ENCODE measurements at places on chromosomes 6 and 20. TPM values are rescaled to one million over a fixed set of nuclear protein-coding genes. Genes with fewer than 3 reads are reported as not detected.
A peak's percentile ranks its signal among the peaks of the same experiment; 100 is the strongest.

Gene MYLIP
- total RNA-seq, result 30.1 TPM

DNA sequence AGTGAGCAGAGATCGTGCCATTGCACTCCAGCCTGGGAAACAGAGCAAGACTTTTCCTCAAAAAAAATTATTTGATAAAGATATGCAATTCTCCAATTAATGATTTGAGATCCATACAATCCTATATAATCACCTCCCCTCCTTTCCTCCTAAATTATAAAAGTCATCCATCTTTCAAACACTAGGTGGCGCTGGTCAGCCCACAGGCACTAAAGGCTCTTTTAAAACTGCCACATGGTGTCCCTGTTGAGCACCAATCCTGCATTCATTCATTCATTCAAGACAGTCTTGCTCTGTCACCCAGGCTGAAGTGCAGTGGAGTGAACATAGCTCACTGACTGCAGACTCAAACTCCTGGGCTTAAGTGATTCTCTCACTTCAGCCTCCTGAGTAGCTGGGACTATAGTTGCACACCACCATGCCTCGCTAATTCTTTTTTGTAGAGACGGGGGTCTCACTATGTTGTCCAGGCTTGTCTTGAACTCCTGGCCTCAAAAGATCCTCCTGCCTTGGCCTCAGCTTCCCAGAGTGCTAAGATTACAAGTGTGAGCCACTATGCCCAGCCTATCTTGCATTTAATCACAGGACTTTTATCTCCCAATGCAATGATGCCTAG lies 58.7 kb upstream of the SLC2A12 start:
- H3K4me1 ChIP-seq, result peaks cover 13% of the 10 kb centered on the region
- H3K4me3 ChIP-seq, result no peak overlapping the region
- H3K27me3 ChIP-seq, result no peaks in the 10 kb centered on the region
- H3K27ac ChIP-seq, result peak overlapping the region; percentile 30

Gene GCNT2
- total RNA-seq, result 71.1 TPM

DNA sequence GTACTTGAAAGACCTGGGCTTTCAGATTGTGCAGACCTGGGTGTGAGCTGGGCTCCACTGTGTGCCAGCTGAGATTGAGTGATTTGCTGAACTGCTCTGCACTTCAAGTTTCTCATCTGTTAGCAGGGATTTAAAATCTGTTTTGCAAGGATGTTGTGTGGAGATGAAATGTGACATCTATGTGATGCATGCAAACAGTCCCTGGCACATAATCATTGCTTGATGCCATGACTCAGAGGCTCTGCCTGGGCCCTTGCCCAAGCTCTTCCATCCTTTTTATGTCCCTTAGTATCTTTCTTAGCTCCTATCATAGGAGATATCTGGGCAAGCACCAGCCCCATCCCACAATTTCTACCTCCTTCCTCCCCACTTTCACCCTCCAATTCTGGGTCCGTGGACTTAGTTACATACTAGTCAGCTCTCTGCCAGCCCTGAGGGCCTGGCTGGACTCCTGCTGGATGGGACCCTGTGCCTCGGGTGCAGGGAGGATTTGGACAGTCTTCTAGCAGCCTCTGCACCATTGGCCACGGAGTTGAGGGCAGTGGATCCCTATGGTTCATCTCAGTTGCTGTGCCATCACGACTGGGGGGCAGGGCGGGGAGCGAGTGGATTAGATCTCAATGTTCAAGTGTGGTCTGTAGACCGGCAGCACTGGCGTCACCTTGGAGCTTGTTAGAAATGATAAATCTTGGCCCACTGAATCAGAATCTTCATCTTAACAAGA lies 103.6 kb downstream of the MAP3K7 start:
- H3K27ac ChIP-seq, result no peak overlapping the region
- no peaks in the 10 kb centered on the region for H3K36me3 ChIP-seq
- H3K27me3 ChIP-seq, result peaks cover 17% of the 10 kb centered on the region
- H3K4me1 ChIP-seq, result peaks cover 35% of the 10 kb centered on the region
- no peak overlapping the region for H3K4me3 ChIP-seq

DNA sequence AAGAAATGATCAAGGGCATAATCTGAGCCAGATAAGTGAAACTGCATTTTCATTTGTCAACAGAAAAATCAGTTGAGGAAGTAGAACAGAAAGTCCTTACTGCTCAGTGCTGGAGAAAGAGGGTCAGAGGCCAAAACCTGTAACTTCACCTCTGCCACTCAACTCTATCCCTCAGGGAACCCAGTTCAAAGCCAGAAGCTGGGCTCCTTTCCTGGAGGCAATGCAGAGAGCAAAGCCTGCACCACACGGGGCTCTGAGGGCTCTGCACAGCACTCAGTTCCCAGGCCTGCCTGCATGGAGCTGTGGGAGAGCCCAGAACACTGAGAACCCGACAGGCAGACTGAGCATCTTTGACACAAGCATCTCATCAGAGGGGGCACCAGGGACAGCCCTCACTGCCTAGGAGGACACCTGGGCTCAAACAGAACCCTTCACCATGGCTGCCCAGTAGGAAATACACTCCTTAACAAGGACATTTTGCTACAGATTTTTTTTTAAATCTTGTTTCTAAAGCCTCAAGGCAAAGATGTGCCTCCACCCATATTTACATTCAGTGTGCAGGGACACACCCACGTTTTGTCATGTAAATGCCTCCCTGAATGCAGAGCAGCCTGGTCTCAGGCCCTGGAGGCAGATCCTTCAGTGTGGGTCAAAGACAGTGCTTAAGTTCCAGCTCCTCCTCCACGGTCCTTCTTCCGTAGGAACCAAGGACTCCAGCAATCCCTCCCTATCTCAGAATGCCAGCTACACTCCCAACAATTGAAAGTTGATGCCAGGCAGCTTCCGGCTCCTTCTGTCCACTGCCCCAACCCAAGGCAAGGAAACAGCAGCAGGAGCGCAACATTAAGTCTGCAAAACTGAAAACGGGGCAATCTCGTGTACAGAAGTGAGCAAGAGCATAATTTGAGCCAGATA lies 6.6 kb downstream of the RNASET2 start:
- H3K4me1 ChIP-seq, result no peaks in the 10 kb centered on the region
- peaks cover 12% of the 10 kb centered on the region for H3K27me3 ChIP-seq
- peaks cover 14% of the 10 kb centered on the region for H3K36me3 ChIP-seq
- DNase-seq, result no peak
- H3K27ac ChIP-seq, result no peak overlapping the region

- DNase-seq, result no peak
- H3K4me3 ChIP-seq, result no peak overlapping the region
- no peaks in the 10 kb centered on the region for H3K36me3 ChIP-seq
- peaks cover 13% of the 10 kb centered on the region for H3K27me3 ChIP-seq
- peaks cover 7% of the 10 kb centered on the region for H3K4me1 ChIP-seq
Measured at GRCh38 chr6:27334141-27334540, 22.1 kb upstream of the POM121L2 start.

DNA sequence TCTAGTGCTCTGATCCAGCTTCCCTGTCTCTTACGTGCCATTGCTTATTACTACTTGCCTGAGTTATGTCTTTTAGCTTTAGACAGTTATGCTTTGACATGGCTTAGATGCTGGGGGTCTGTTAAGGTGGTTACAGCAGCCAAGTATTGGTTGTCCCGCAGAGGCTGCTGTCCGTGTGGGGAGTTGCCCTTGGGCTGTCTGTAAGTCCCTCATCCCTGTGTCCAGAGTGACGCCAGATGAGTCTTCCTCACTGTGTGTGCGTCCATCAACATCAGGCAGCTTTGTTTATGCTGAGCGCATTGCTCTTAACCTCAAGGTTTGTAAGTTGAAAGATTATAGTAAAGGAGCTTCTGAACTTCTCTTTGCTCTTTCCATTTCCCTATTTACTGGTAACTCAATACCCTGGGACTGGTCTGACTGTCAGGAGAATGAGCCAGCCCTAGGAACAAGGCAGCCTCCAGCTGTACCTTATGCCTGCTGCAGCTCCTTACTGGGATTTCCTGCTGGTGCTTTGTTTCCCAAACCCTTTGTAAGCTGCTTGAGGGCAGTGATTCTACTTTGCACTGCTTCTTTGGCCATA lies 7.2 kb downstream of the FAM120B start:
- no peaks in the 10 kb centered on the region for H3K27me3 ChIP-seq
- H3K27ac ChIP-seq, result no peak overlapping the region
- H3K36me3 ChIP-seq, result peaks cover 7% of the 10 kb centered on the region
- H3K4me3 ChIP-seq, result no peak overlapping the region
- DNase-seq, result no peak

DNA sequence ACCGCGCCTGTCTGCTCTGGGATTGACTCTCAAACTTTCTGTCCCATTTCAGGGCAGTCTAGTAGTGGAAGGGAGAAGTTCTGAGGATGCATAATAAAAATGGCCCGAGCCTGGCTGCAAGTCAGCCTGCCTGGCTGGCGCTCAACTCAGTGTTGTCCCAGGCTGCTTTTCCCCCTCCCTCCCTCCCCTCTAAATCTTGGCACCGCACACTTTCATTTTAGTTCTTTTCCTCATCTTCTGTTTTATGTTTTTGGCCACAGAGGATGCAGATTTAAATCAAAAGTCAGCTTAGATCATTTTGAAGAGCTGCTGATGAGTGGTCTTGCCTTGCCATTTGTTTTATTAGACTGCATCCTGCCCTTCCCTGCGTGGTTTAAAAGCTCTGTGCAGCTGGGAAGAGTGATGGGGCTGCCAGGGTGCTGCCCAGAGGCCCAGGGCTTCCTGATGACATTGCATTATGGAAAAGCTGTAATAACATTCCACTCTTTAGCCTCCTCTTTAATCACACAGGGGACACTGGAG lies 6.5 kb upstream of the UQCC2 start:
- H3K4me1 ChIP-seq, result peaks cover 2% of the 10 kb centered on the region
- H3K27ac ChIP-seq, result no peak overlapping the region
- no peak overlapping the region for H3K4me3 ChIP-seq
- DNase-seq, result no peak
- no peaks in the 10 kb centered on the region for H3K36me3 ChIP-seq

- H3K27me3 ChIP-seq, result peaks cover 13% of the 10 kb centered on the region
- peaks cover 3% of the 10 kb centered on the region for H3K4me1 ChIP-seq
Measured at GRCh38 chr20:41178495-41178894, 41.2 kb downstream of the PLCG1 start.

Gene SPATA25
- total RNA-seq, result 0.62 TPM

DNA sequence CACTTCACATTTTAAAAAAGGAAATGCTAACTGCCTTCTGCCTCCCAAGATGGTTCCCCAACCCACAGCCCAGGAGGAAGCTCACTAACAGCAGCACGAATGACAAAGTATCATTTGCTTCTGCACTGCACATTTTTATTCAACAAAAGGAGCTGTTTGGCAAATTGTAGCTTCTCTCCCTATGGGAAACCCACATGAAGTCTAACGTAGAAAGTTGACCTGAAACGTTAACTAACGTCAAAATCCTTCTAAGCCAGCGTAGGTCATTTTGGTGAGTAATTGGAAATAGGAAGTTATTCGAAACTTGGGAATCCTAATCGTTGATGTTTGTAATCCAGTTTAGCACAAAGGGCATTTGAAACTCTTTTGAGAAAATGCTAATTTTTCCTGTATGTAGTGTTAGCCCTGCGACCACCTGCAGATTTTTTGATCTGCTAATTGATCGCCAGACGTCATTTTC lies 2.9 kb downstream of the SALL4 start:
- H3K36me3 ChIP-seq, result no peaks in the 10 kb centered on the region
- peak overlapping the region; percentile 98 for H3K4me3 ChIP-seq
- no peak for DNase-seq
- peaks cover 38% of the 10 kb centered on the region for H3K4me1 ChIP-seq
- peaks cover 4% of the 10 kb centered on the region for H3K27me3 ChIP-seq
- H3K27ac ChIP-seq, result peak overlapping the region; percentile 64

DNA sequence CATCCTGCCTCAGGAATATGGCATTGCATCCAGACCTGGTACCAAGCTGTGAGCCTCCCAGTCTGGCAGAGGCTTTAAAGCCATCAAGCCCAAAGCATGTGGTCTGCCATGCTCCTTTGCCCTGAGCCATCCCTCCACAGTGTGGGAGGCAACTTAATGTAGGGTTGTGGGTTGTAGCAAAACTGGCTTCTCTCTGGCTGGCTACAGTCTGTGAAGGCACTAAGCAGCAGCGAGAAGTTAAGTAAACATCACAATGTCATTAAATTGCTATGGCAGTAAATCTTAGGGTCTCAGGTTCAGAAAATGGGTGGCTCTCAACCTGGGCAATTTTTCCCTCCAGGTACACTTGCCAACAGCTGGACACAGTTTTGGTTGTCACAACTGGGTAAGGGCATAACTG lies 472.9 kb downstream of the PREX1 start:
- H3K27me3 ChIP-seq, result peaks cover 4% of the 10 kb centered on the region
- no peak overlapping the region for H3K27ac ChIP-seq
- H3K4me3 ChIP-seq, result no peak overlapping the region
- DNase-seq, result no peak
- H3K36me3 ChIP-seq, result no peaks in the 10 kb centered on the region
- H3K4me1 ChIP-seq, result no peaks in the 10 kb centered on the region

DNA sequence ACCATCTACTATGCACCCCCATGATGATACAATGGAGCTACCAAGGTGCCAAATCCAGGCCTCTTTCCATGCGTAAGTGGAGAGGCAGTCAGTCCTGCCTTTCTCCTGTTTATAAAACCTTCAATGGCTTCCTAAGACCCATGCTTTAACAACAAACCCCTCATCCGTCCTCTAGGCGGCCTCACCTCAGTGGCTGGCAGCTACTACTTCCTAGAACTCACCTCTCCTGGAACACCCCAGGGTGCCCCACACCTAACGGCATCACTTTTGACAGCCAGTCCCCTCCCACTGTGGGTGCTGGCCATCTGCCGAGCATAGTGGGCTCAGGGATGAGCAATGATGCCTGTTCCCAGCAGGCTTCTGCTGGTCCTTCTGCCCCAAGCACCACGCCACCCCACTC lies 80.0 kb upstream of the TAB2 start:
- H3K36me3 ChIP-seq, result peaks cover 3% of the 10 kb centered on the region
- DNase-seq, result no peak
- peaks cover 11% of the 10 kb centered on the region for H3K27me3 ChIP-seq
- H3K27ac ChIP-seq, result no peak overlapping the region
- peaks cover 24% of the 10 kb centered on the region for H3K4me1 ChIP-seq

- H3K36me3 ChIP-seq, result no peaks in the 10 kb centered on the region
- H3K27ac ChIP-seq, result no peak overlapping the region
- peaks cover 22% of the 10 kb centered on the region for H3K27me3 ChIP-seq
- peaks cover 21% of the 10 kb centered on the region for H3K4me1 ChIP-seq
Measured at GRCh38 chr20:23032750-23033078, 2.4 kb upstream of the SSTR4 start.

Gene ACTL10
- not detected for total RNA-seq

Gene SPDEF
- total RNA-seq, result not detected

Gene CTAGE9
- total RNA-seq, result not detected

GRCh38 chr6:25014791-25015560 lies 79.2 kb upstream of the RIPOR2 start:
- peaks cover 3% of the 10 kb centered on the region for H3K27me3 ChIP-seq
- H3K4me3 ChIP-seq, result no peak overlapping the region
- peak overlapping the region; percentile 87 for H3K27ac ChIP-seq
- H3K4me1 ChIP-seq, result peaks cover 8% of the 10 kb centered on the region
- no peaks in the 10 kb centered on the region for H3K36me3 ChIP-seq

DNA sequence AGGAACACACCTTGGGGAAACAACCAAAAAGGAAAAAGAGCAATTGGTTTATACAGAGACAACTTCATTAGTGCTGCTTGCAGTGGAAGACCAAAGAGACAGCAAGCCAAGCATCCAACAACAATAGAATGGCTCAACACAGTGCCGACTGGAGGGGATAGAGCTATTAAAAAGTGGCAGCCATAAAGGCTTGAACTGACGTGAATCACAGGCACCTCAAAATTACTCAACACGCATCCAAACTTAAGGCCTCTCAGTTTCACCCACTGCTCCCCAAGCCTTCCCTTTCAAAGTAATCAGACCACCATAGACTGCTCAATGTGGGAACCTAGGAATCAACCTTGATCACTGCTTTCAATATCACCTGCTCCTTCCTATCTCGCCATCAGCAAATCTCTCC lies 9.7 kb downstream of the TNFRSF21 start:
- H3K27ac ChIP-seq, result no peak overlapping the region
- no peaks in the 10 kb centered on the region for H3K36me3 ChIP-seq
- H3K4me1 ChIP-seq, result peaks cover 5% of the 10 kb centered on the region
- DNase-seq, result no peak
- no peaks in the 10 kb centered on the region for H3K27me3 ChIP-seq

Data from endothelial cell (in vitro differentiated cells).